ENCODE measurements at places on chromosomes 11 and 22.

DNA sequence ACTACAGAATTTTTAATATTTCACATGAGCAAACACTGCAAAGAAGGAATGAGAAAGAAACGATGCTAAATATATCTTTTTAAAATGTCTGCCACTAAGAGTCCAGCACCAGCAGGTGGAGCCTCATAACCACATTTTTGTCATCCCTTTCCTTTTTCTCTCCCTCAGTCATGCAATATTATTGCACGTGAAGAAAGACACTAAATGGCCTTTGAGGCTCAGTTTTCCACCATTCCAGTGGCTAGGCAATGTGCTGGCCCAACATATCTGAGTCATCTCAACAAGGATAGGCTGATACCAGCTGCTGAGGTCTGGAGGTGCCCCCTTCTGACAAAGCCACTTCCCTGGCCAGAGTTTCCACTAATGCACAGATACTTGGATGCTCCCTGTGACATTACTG, 1.8 kb downstream of the ALKBH8 start:
- DNase-seq: peak; percentile 71

DNA sequence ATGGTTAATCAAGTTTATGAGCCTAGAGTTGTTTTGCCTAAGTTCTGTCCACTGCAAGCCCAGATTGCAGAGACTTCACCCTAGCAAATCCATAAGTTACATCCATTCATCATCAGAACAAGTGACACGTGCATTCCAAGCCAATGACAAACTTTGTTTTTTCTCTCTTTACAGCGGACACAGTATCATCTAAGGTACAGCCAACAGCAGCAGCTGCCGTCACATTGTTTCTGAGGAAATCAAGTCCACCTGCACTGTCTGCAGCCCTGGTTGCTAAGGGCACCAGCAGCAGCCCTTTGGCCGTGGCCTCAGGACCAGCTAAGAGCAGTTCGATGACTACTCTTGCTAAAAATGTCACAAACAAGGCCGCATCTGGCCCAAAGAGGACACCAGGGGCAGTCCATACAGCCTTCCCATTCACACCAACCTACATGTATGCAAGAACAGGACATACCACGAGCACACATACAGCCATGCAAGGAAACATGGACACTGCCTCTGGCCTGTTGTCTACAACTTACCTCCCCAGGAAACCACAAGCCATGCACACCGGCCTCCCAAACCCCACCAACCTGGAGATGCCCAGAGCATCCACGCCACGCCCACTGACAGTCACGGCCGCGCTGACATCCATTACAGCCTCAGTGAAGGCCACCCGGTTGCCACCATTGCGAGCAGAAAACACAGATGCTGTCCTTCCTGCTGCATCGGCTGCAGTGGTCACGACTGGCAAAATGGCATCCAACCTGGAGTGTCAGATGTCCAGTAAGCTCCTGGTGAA, 155.8 kb downstream of the C11orf91 start:
- DNase-seq: no peak

DNA sequence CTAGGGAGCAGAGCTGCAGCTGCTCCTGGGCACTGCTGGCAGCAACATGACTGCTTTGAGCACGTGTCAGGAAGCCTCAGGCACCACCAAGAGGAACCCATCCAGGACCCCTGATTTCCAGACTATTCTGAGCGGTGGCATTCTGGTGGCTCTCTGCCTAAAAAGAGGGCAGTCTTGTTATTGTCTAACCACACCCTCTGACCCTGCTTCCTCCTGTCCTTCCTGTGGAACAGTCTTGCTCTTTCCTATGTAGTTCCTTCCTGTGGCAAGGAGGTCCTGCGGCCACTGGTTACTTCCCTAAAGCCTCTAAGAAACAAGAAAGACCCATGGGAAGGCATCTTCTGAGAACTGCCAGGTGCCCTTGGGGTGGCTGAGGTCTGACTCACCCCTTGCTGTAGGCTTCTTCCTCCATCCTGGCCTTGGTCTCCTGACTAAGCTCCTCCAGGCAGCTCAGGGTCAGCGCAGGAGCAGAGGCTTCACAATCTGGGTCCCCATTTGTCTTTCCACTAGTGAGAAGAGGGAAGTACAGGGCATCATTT, 13.1 kb upstream of the LYVE1 start:
- DNase-seq: peak; percentile 44

DNA sequence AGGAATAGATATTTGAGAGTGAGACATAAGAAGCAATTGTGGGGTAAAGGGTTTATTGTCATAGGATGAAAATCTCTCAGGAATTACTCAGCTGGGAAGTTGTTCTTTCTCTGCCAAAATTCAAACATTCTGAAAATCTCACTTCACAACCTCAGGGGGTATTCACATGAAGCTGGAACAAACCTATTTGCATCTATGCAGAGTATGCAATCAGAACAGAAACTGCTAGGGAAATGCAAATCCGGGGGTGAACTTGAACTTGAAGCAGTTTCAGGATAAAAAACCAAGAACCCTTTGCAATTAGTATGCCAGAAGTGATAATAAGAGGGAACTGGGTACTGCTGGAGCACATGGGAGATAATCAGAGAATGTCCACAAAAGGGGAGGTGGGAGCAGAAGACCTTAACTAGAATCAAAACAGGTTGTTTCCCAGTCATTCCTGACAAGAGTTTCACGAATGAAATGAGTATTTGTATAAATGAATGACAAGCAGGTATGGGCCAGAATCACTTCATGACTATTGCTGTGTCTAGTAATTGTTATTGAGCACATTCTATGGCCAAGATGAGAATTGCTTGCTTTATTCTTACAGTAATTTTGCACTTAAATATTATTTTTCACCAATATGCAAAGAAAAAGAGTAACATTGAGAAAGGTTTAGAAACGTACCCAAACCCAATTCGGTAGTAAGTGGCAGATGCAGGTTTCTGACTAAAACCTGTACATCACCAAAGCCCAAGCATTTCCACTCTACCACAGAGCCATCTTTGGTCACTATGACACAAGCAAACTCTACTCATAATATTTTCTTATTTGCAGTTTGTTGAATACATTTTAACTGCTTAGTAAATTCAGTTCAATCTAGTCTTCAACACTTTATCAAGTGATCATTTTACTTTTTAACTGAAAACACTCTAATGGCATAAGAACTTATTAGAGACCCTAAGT, 61.8 kb upstream of the UBASH3B start:
- peak; percentile 22 for DNase-seq

- no peak for DNase-seq
Measured at GRCh38 chr22:43100225-43100624, 10.3 kb upstream of the BIK start.
